ENCODE measurements at places on chromosomes 4 and X. TPM values are rescaled to one million over a fixed set of nuclear protein-coding genes. Genes with fewer than 3 reads are reported as not detected.

GRCh38 chrX:121014826-121015225 is 29.3 kb upstream of the CT47A1 start:
- DNase-seq: no peak
- no peak overlapping the region for H3K4me3 ChIP-seq
- no peaks in the 10 kb centered on the region for H3K4me1 ChIP-seq
- no peak overlapping the region for H3K27ac ChIP-seq

ARSJ gene
- 13.5 TPM for total RNA-seq

GRCh38 chr4:156811963-156812362 is 159.6 kb downstream of the PDGFC start:
- H3K27me3 ChIP-seq: no peaks in the 10 kb centered on the region
- H3K4me3 ChIP-seq: no peak overlapping the region
- no peak overlapping the region for H3K27ac ChIP-seq

STBD1 gene
- 16.8 TPM for total RNA-seq

Data from aorta (tissue), 5 donors.